Stimulated activated CD8-positive, alpha-beta memory T cell treated with anti-CD3 and anti-CD28 coated beads, Interleukin-2, amount 100 ng/mL, for 48 hours (primary cell): ENCODE measurements at places on chromosomes 7 and 10.

GRCh38 chr10:99945263-99945662 is 64.5 kb downstream of the DNMBP start:
- no peak for DNase-seq

- no peak for DNase-seq
Measured at GRCh38 chr7:70698219-70698832, 433.6 kb upstream of the GALNT17 start.

DNA sequence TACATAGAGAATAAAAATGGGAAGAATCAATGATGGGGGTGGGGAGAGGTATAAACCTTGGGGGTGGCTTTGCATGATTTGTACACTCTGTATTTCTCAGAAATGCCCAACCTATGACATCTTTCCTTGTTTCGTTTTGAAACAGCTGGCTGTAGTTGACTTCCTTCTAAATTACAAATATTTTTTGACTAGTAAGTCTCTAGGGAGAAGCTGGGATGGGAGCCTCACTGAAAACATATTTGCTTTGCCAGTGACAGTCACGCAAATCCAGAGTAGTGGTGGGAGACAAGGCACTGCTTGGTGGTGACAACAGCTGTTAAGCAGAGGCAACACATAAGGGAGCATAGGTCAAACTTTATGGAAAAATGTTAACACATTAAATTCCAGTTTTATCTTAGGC is 440.5 kb downstream of the SEMA3D start:
- no peak for DNase-seq

DNA sequence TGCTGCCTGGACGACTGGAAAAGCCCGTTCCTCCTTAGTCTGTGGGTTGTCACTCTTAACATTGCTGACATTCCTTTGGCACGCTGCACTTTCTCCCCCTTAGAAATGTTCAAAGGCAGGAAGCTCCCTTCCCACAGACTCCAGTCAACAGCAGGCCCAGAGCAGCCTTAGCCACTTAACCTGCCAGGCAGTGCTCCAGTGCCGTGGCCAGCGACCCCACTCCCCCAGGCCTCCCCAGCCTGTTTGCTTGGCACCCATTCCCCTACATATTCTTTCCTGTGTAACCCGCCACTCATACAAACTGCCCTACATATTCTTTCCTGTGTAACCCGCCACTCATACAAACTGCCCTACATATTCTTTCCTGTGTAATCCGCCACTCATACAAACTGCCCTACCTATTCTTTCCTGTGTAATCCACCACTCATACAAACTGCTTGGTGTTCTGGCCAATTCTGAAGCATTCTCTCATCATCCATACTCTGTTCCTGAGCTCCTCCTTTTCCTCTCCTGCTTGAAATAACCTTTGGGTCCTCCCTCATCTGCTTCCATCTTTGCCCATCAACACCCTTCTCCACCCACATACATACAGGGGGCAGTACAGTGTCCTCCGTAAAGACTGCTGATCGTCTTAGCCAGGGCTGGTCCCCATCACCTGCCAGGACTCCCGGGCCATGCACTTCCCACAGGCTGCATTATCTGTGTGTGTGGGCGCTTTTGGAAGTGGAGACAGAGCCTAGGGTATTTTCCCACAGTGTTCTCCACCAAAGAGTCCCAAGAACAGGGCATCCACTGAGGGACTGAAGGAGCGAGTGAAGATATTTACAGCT is 57.3 kb downstream of the ADARB2 start:
- DNase-seq = no peak

DNA sequence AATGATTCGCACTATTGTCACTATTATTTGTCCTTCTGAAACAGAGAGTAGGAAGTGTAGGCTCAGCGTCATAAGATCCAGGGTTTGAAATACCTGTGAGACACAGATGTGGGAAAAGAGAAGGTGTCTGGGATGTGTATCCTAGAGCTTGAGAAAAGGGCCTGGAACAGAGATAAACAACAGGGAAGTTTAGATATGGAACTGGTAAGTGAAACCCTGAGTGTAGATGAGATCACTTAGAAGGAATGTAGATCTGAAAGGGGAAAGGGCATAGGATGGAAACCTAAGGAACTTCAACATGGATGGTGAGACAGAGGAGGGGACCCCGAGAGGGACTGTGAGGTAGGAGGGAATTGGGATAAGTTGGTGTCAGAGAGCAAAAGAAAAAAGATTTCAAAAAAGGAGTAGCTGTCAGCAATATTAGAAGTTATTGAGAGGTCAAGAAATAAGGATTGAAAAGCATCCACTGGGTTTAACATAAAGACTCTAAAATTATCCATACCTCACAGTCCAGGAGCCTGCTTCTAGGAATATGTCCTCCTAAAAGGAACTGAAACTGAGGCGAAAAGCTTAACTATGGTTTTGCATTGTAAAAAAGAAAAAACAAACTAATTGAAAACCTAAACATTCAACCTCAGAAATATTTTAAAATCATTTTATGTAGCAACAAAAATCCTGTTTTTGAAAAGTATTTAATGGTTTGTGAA is 119.2 kb upstream of the NPVF start:
- DNase-seq = no peak

- no peak for DNase-seq
Measured at GRCh38 chr7:24595671-24596418, 22.6 kb downstream of the PALS2 start.

- DNase-seq = no peak
Measured at GRCh38 chr10:88388324-88388723, 194.8 kb downstream of the RNLS start.

GRCh38 chr7:18337048-18337809 is 158.3 kb upstream of the HDAC9 start:
- no peak for DNase-seq

DNA sequence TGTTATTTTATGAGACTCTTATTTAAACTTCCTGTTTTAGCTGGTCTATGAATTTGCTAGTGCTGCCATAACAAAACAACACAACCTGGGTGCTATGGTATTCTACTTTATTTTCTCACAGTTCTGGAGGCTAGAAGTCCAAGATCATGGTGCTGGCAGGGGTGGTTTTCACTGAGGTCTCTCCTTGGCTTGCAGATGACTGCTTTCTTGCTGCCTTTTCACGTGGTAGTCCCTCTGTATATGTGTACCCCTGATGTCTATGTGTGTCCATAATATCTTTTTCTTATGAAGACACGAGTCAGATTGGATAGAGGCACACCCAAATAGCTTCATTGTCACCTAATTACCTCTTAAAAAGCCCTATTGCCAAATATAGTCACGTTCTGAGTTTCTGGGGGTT is 270.5 kb downstream of the BMPER start:
- DNase-seq = no peak

DNA sequence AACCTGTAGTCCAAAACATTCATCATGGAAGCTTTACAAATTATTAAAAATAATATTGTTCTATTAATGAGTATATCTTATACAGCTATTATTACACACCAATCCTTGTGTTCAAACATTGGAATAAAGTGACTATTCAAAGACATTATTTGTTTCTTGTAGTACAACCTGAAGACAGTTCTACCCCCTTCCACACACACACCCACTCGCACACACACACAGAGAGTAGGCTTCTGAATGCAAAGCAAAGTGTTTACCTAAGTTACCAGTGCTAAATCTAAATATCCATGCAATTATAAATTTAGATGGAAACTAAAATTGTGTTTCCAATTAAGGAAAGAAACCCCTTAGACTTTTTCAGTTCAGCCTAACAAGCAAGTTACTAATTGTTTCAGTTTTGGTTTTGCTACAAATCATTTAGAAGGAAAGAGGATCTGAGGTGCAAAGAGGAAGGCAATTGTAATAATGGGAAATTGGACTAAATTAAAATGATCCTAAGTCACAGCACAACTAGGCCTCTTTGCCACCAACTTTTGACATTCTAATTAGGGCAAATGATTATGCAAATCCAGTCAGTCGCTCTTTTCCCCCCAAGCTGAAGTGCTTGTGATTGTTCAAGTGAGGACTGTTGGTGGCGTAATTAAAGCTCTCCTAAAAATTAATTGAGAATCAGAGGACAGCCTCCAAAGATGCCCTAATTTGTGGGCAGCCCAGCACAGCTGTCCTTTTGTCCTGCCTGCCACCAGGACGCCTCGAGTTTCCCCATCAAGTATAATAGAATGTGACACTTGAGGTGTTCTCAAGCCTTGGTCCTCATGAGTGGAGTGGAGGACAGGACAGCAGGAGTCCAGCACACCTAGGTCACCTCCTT is 19.9 kb upstream of the ATOH7 start:
- DNase-seq = no peak

DNA sequence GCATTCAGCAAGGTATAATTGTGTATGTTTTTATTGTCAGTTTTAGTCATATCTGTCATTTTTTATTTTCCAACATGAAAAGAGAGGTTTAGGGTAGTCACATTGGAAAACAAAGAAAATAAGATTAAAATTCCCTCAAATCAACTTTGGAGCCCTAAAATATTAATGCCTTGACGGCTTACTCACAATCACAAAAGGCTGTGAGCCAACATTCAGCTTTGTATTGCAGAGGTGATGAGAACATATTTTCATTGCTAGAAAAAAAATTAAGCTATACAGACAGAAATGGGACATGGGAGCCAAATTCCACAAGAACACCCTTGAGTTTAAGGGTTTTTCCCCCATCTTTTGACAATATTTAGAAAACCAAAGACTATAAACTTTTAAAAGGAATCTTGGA is 30.2 kb downstream of the CALD1 start:
- no peak for DNase-seq

GRCh38 chr7:121053219-121053618 is 64.7 kb downstream of the CPED1 start:
- no peak for DNase-seq

- DNase-seq = no peak
Measured at GRCh38 chr10:84401854-84402611, 73.6 kb downstream of the CCSER2 start.

- no peak for DNase-seq
Measured at GRCh38 chr10:24606021-24606420, 117.7 kb downstream of the ARHGAP21 start.

DNA sequence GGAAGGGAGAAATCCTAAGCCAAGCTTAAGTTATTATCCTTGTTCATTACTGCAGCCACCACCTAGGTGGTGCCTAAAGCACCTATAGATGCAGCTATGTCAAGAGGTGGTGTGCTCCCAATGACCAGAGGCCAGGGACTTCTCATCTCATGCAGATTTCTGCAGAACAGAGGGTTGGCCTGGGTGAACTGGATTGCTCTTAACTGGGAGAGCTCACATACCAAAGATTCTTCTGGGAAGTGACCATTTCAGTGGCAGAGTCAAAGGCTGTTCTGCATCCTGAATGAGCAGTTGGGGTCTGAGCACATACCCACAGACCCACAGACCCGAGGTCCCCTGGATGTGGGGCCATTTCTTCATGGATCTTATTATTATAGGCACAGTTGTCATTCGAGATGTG is 2.1 kb upstream of the CRHR2 start:
- no peak for DNase-seq

- DNase-seq = no peak
Measured at GRCh38 chr7:49001610-49002033, 77.3 kb downstream of the CDC14C start.

DNA sequence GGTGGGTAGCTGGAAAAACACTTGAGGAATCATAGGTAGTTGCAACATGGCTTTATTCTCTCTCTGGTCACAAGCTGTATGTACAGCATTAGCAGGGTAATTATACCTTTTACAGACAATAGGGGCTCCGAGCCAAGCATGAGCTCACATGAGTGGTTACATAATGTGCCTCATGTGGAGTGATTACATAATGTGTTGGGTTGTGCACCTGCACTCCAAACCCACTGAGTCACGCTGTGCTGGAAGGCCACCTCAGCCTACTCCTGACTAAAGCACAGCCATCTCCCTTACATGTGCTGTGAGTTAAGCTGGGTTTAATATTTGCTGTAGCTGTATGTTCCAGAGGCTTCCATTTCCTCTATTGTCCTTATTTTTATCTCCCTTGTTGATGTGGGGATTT is 348.7 kb upstream of the SEMA3C start:
- no peak for DNase-seq

GRCh38 chr10:110378533-110379108 is 73.9 kb upstream of the SMNDC1 start:
- DNase-seq = no peak

DNA sequence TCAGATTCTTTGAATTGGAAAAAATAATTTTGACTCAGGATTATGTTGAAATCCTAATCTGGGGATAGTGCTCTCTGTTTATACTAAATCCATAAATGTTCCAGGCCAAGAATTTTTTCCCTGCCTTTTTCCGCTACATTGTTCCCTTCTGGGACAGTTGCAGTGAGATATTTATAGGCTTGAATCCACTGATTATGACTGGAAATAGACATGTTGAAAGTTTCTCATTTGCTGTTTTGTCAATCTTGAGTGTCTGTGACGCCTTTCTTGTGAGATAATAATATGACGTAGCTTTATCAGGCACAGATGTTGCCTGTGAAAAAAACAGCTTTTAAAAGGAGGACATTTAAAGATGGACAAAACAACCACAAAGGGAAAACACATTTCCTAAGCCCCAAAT is 155.9 kb downstream of the ARID5B start:
- no peak for DNase-seq

DNA sequence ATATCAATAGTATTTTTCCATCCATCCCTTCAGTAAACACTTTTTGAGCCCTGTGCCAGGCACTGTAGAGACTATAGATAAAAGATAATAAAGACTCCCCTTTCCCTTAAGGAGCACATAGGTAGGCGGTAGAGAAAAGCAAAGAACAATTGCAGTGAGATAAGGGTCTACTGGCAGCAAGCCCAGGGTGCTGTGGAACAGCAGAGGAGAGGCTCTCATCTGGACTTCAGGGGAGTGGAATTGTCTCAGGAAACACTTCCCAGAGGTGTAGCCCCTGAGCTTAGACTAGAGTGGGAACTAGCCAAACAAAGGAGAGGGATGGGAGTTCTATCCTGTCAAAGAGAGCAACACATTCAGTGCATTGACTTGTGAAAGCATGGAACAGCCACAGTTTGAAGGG is 102.0 kb downstream of the NRF1 start:
- no peak for DNase-seq

DNA sequence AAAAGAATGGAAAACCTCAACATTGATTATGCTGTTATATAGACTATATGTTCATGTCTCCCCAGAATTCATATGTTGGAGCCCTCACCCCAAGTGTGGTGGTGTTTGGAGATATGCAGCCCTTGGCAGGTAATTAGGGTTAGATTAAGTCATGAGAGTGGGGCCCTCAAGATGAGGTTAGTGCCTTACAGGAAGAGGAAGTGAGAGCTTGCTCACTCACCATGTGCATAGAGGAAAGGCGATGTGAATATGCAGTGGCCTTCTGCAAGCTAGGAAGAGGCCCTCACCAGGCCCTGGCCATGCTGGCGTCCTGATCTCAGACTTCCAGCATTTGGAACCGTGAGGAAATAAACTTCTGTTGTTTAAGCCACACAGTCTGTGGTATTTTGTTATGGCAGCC is 14.8 kb downstream of the ZNF33A start:
- DNase-seq = no peak
